Activated T-cell treated with anti-CD3 and anti-CD28 coated beads, Interleukin-2, amount 50 U/mL, for 48 hours (primary cell): ENCODE measurements at places on chromosomes 5 and 9.
A peak's percentile ranks its signal among the peaks of the same experiment; 100 is the strongest.

GRCh38 chr5:82885627-82886389, 191.4 kb downstream of the TMEM167A start:
- DNase-seq = no peak

GRCh38 chr9:79046401-79046800, 525.4 kb upstream of the TLE4 start:
- no peak for DNase-seq

DNA sequence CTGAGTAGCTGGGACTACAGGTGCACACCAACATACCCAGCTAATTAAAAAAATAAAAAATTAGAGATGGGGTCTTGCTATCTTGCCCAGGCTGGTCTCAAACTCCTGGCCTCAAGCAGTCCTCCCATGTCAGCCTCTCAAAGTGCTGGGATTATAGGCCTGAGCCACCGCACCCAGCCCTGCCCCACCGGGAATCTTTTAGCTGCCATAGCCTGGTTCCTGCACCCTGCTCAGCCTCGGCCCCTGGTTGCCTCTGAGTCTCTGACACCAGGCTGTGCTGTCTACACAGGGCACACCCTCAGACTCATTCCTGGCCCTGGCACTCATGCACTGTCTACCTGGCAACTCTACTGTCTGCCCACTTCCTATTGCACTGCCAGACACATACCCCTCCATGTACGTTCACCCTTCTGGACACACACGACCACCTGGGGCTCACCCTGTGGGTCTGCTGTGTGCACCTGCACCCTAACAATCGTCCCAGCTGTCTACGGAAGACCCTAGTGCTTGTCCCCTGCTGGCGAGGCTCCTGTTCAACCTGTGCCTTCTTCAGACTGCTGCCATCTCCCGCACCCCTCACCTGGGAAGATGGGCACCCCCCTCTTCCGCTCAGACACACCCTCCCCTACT, 1.4 kb downstream of the PROP1 start:
- DNase-seq = no peak

DNA sequence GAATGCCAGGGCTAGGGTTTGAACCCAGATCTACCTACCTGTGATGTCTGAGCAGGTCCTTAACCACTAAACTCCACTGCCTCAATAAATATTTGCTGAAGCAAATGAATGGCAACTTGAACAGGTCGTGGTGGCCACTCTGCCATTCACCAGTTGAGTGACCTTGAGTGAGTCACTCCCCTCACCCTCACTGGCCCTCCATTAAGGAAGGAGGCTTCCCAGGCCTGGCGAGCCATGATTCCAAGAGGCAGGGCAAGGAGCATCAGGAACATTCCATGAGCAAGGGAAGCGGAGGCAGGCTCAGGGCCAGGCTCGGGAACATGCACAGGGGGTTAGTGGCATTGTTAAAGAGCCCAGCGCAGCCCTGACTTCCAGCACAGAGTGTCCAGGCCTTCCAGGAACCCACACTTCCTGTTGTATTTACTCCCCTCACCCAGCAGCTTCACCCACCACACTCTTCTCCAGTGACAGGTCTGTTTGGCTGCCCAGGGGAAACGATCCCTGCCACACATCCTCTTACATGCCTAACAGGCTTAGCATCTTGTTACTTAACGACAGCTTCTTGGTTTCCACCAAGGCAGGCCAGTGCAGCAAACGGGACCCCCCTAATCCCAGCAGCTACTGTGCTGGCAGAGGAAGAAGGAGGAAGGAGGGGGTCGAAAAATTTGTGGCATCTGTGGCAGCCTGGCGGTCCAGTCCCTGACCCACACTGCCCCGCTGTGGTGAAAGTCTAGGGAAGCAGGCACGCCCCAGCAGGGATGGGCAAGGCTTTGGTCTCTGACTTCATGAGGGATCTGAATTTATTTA, 43.7 kb upstream of the TTC1 start:
- DNase-seq = peak; percentile 42

DNA sequence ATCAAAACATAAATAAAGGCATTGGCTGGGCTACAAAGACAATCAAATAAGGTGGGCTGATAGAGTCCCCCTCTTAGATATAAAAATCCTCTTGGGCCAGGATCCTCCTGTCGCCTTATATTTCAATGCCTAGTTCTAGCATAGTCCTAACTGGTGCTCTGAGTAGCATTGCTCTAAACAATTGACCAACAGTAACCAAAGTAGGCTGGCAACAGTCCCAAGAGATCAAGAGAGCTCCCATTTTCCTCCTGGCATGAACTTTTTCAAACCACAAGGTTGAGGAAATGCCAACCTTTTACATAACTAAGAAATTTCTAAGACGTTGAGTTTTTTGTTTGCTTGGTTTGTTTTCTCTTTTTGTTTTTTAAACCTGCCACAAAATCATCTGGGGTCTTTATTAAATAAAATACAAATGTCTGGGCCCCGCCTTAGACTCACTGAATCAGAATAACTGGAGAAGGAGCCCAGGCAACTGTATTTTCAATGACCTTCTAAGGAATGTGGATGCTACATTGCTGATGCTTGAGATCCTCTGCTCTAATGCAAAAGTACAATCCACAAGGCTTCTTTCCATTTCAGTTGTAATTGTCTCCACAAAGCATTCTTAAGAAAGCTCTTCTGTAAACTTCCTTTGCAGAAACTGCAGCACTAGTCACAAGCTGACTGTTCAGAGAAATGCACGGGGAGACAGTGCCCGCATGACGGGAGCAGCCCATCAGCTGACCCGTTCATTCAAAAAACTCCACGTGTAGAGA, 2.9 kb downstream of the SLC45A2 start:
- DNase-seq = no peak

DNA sequence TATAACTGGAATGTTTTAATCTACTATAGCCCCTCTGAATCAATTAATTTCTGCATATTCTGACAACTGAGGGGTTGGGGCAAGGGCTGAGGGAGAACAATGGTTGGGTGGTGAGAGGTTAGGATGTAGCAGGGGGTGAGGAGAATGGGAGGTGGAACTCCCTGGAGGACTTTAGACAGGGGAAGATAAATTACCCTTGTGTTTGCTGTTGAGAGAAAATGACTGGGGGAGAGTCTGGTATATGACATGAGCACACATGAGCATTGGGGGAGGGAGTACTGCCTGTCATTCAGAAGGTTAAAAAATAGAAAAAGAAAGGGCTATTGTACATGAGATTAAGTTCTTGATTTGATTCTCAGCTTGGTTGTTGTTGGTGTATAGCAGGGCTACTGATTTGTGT, 37.2 kb upstream of the PAPPA start:
- DNase-seq = no peak

- no peak for DNase-seq
These were observed 21.7 kb downstream of the TRAF1 start for GRCh38 chr9:120904978-120905301.
